ENCODE measurements at places on chromosomes 16 and 17.

DNA sequence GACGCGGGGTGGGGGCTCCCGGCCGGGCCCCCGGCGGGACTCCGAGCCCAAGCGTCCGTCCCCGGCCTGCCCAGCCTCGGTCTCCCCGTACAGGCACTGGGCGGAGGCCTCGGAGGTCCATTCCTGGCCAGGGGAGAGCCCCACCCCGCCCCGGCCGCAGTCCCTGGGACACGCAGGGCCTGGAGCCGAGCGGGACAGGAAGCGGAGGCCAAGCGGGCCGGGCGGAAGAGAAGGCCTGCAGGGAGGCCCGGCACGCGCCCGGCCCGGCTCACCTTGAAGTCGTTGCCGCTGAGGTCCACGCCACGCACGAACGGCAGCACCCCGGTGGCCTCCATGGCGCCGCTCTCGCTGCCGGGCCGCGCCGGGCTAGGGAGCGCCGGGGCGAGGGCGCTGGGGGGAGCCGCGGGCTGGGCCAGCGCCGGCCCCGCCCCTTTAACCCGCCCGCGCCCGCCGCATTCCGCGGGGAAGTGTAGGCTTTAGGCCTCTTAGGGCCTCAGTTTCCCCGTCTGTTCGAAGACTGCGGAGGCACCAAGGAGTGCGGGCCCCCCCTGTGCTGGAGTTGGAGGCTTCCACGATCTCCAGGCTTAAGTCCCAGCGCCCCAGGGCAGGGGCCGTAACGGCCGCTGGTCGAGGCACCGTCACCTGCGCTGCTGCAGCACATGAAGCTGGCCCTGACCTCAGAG, at the start of gene FLII:
FLII (minus strand) TSS at position 383 of the 683 bp plus-strand sequence; CDS start at position 335, 48 bp downstream.
- DNase-seq, result no peak

DNA sequence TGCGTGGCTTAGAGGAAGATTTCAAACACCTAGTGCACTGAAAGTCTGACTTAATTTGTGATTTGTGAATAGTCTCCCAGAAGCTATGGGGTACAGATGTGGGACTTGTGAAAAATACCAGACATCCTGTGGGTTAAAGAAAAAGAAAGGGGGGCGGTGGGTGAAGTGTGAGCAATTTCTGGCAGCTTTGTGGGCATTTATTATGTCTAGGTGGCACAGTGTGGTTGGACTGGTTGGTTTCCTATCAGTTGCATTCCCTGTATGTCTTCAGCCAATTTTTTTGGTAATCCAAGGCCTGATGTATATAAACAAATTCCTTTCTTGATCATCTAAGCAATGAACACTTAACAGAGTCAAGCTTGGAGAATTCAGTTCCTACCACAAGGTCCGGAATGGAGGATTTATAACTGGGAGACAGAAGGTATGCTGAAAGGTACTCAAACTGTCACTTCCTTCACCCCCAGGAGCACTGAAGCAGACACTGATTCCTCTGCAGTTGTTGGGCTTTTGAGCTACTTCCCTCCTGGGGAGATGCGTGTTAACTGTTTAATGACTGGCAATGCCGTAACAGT, 211.6 kb downstream of the WWOX start:
- no peak for DNase-seq

GRCh38 chr16:48231727-48232492, 12.2 kb upstream of the LONP2 start:
- peak; percentile 35 for DNase-seq

- DNase-seq, result no peak
Observed at GRCh38 chr16:52843381-52843780, 209.3 kb downstream of the CHD9NB start.

DNA sequence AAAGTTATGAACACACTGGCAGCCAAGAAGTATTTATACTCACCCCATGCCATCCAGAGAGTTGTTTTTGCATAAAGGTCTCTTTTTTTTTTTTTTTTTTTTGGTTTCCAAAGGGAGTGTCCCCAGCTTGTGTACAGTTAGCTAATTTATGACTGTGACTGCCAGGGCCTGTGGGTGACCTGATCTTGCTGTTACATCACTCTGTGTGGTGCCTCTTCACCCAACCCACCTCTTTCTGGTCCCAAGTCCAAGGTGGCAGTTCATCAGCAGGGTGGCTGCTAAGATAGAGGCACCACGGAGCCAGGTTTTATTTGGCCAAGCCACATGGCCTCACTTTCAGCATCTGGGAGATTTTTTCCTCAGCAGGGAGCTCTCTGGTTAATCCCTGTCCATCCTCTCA, at the start of gene NOS2:
NOS2 (minus strand) TSS at position 8 of the 400 bp plus-strand sequence. CDS start 1,720 bp downstream, outside the sequence.
- DNase-seq, result no peak

DNA sequence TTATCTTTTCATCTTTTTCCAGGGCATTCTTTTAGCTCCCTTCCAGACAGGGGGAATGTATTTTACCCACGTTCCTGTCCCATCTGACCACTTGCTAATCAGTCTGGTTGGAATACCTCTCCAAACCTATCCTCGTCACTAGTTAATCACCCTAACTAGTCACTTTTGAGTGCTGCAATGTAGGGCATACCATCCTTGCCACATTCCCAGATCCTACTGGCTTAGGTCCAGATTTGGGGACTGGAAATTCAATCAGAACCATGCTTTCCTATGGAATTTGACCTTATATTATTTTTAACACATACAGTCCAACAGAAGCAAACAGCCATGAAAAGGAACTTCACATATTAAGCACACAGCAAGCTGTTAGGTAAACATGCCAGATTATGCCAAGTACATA, 29.7 kb downstream of the NACA2 start:
- DNase-seq, result no peak

DNA sequence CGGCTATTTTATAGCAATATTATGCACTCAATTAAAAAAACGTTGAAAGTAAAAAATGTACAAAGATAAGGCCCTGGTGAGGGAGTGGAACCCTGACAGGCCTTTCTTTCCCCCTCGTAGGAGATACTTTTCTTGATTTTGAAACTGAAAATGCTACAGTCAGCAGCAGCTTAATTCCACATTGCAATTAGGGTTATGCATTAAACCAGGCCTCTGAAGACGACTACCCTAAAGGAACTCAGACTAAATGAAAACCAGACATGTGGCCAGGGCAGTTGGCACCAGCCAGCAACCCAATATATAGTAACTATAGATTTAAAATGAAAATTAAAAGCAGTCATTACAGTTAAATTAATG, 463.2 kb upstream of the MAF start:
- DNase-seq, result no peak

GRCh38 chr16:75206749-75207451, at the start of gene CTRB2:
TSS of gene CTRB2 (minus strand) at chr16:75207161. CDS start at chr16:75207141, 20 bp downstream.
- DNase-seq, result no peak

GRCh38 chr17:41523787-41524186, 4.3 kb downstream of the KRT19 start:
- peak; percentile 52 for DNase-seq

DNA sequence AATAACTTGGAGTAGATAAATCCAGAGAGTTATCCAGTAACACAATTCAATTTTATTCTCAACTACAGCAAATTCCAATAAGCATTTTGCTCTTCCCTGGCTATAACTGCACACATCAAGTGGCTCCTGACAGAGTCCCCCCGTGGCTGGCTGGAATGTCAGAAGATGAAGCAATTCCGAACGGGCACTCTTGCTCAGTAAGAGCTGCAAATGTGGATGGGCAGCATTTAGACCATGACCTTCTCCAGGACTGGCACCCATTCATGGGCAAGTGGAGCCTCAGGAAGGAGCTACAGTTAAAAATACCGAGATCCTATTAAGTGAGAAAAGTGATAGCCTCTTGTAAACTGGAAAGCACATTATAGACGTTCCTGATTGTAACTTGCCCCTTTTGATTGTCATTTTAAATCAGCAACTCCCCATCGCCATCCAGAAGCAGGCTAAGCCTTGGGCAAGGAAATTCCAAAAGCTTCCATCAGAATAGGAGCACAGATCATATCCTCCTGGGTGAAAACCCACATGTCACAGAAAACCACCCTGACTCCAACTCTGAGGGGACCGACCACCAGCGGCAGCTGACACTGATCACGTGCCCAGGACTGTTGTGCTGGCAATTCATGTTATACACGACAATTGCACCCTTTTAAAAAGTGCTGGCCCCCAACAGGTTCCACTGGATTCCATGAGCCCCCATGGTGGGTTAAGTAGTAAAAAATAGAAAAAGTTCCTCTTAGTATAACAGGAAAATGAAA, 7.1 kb downstream of the UBE2O start:
- DNase-seq, result no peak

DNA sequence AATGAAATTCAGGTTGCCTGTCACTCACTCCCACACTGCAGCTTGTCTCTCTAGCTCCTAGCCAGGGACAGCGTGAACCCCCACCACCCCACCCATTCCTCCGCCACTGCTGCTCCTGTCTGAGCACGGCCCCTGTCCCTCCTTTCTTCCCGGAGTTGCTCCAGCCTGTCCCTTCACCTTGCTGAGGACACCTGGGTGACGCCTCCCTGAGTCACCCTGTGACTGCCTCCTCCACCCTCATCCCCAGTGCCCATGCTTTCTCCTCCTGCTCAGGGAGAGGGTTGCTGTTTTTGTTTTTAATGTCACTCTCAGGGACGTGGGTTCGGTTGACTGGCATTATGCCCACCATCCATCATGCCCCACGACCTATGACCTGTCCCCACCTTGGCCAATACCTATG, 25.8 kb upstream of the NAT9 start:
- no peak for DNase-seq

GRCh38 chr16:79899316-79899715, 298.8 kb upstream of the MAF start:
- no peak for DNase-seq

DNA sequence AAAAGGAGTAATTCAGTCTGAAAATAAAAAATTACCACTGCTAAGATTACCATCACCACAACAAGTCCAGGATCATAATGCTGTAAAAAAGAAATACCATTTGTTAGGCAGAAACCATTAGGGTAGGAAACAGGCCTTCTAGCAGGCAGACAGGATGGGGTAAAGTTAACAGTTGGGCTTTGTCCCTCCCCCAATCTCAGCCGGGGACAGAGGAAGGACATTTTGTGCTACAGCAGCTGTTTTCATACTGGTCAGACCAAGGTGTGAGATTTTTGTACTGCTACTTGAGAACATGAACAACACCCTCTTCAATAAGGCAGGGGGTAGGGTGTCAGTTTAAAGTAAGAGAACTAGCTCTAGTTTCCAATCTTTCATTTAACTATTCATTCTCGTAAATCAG, 49.2 kb upstream of the ITGA2B start:
- no peak for DNase-seq

- DNase-seq, result peak; percentile 78
Observed at GRCh38 chr17:40251576-40251975, 32.5 kb downstream of the WIPF2 start.

- DNase-seq, result no peak
Observed at GRCh38 chr16:72932050-72932449, 115.9 kb downstream of the ZFHX3 start.

GRCh38 chr17:76397687-76398522, 13.5 kb downstream of the SPHK1 start:
- DNase-seq, result peak; percentile 68

DNA sequence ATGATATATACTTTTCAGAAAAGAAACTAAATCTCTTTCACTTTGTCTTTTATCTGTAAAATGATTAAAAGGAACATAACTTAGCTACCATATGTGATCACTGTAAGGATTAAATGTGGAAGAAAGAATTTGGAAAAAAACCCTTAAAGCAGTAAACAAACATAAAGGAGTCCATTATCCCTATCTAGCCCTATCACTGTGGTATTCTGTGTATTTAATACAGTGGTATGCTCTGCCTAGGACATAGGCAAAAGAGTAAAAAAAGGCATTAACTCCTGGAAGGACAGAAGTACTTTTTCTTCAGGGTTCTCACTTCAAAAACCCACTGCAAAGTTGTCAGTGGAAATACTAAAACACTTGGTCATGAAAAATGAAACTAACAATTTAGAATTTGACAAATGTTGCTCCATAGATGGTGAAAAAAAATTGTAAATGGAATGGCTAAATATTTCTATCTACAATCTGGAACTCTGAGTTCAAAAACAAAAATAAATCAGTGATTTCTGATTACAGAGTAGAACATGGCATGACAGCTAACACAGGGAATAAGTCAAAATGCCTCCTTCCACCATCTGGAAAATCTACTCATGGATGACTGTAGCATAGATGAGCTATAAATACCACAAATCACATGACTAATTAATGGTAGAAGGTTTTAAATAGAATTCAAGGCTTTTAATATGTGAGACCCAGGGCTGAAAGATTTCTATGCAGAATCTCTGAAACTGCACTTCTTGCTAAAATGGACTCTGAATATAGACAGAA, 140.1 kb downstream of the ITFG1 start:
- no peak for DNase-seq

DNA sequence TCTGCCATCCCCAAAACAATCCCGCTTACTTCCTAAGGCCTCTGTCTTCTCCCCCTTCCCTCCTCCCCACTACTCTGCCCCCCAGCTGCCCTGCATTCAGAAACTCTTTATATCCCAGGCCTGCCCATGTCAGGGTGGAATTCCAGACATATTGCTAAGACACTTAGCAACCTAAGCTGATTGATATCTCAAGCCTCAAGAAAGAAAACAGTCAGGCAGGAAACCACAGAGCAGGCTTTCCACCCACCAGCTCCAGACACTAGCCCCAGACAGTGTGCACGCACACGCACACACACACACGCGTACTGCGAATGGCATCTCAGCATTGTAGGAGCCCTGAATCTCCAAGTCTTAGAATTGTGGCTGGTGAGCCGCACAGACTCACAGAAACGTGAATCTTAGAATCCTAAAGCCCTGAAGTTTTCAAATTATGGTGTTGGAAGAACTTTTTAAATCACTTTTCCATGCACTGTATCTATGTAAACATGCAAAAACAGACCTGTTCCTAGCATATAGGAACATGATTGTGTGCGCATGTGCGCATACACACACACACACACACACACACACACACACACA, 8.8 kb upstream of the LPCAT2 start:
- DNase-seq, result peak; percentile 41

GRCh38 chr17:32267690-32268205, 2.1 kb downstream of the RHBDL3 start:
- DNase-seq, result no peak

DNA sequence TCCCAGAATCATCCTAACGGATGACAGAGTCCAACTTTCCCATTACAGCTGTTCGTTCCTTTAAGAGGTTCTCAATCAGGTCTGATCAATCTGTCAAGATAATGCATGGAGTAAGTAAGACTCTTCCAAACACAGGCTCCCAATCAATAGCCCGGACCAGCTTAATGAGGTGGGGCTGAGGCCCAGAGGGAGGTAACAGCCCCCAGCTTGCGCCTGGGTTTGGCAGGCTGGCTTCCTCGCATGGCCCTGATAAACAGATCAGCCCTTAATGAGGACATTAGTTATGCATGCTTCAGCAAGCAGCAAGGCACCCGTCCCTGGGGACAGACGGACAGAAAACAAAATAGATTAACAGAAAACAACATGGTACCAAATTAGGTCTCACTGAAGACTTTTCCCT, 145.7 kb downstream of the ZFHX3 start:
- DNase-seq, result no peak

Measured in HCT116 (cell line).